Activated CD8-positive, alpha-beta memory T cell treated with anti-CD3 and anti-CD28 coated beads for 4 hours (primary cell): ENCODE measurements at places on chromosomes 6 and 20.

DNA sequence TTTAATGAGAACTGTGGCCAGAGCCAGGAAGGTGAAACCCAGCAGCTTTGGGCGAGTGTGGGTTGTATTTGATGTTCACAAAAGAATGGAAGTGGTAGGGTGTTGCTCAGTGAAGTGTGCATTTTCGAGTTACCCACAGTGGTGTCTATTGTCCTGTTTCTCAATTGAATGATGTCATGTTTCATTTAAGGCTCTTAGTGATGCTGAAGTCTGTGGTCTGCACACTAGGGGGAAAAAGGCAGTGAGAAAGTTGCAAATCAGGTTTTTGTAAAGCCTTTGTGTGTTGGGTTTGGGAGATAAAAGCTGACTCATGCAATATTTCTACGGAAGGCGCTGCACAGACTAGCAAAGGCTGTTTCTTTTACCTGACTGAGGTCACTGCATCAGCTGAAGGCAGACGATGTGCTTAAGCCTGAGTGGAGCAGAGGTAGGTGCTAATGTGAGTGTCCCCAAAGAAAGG is 121.1 kb downstream of the PLEKHG1 start:
- DNase-seq, result no peak

GRCh38 chr20:60192326-60192725 is 234.1 kb downstream of the CDH26 start:
- DNase-seq, result no peak

- DNase-seq, result no peak
Measured at GRCh38 chr20:50611128-50611810, 80.1 kb downstream of the RIPOR3 start.

DNA sequence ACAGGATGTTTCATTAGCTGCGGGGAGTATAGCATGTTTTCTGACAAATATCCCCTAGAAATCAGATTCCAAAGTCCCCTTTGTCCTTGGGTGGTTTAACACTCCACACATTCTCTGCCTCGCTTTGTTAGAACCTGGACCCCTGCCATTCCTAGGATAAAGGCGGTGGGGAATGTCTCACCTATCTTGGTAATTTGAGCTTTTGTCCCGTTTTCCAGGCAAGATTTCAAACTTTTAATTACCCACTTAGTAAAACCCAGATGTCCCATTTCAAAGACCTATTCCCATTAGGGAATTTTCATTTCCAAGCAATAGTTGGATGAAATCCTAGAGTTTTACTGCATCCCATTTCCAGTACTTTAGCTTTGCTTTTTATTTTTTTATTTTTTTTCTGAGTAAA is 501.0 kb upstream of the MAP3K7 start:
- no peak for DNase-seq

GRCh38 chr20:558117-558516 is 14.5 kb upstream of the CSNK2A1 start:
- no peak for DNase-seq

GRCh38 chr6:62283796-62284411 is 2.1 kb downstream of the KHDRBS2 start:
- no peak for DNase-seq

DNA sequence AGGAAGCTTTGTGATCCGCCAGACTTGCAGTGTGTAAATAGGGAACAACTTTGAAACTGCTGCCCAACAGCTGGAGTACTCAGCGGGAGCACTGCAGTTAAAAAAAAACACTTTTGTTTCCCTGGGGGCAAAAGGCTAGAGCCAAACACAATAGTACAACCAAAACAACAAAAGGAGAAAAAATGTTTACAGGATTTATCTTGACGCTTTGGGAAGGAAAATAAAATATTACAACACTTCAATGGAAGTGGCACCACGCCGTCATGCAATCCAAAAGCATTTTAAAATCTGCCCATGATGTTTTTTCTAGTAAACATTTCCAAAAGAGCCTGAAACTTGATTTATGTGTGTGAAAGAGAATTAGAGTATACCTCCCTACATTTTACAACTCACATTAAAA is 26.0 kb downstream of the PTPRK start:
- DNase-seq, result no peak

- no peak for DNase-seq
Measured at GRCh38 chr20:54048481-54048880, 21.9 kb downstream of the BCAS1 start.

- no peak for DNase-seq
Measured at GRCh38 chr6:9292975-9293374, 857.6 kb upstream of the SLC35B3 start.

DNA sequence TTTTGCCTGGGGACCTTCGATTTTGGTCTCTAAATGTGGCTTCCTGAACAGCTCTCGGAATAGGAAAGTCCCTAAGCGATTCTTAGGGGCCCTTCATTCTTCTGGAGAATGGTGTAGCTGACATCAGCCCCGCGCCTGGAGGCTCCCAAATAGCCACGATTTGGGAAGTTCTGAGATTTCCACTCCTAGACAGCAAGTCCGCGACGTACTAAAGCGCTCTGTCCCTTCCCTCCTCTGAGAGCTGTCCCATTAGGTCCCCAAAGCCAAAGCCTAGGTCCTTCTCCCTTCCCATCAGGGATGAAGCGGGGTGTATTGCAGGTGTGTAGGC is 756 bp downstream of the MOXD1 start:
- no peak for DNase-seq

GRCh38 chr20:19546648-19547047 is 211.4 kb upstream of the RIN2 start:
- no peak for DNase-seq
